ENCODE measurements at places on chromosomes 2 and 18.

DNA sequence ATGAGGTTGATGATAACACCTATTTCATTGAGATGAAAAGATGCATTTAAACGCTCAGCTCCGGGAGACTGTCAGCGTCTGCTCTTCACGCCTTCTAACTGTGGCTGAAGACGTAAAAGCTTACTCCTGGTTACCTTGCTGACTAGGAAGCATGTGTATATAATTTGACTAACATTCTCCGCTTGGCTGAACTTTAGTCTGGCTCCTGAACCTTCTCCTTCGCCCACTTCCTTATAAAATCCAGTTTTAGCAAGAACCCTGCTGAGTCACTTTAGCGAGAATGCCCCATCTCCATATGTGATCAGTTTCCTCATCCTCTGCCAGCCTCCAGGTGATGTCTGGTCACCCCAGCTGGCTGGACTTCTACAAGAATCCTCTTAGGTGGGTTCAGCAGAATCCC, 12.7 kb upstream of the CREG2 start:
- no peak for DNase-seq

GRCh38 chr18:31587529-31587928, 4.1 kb upstream of the TTR start:
- DNase-seq = no peak

DNA sequence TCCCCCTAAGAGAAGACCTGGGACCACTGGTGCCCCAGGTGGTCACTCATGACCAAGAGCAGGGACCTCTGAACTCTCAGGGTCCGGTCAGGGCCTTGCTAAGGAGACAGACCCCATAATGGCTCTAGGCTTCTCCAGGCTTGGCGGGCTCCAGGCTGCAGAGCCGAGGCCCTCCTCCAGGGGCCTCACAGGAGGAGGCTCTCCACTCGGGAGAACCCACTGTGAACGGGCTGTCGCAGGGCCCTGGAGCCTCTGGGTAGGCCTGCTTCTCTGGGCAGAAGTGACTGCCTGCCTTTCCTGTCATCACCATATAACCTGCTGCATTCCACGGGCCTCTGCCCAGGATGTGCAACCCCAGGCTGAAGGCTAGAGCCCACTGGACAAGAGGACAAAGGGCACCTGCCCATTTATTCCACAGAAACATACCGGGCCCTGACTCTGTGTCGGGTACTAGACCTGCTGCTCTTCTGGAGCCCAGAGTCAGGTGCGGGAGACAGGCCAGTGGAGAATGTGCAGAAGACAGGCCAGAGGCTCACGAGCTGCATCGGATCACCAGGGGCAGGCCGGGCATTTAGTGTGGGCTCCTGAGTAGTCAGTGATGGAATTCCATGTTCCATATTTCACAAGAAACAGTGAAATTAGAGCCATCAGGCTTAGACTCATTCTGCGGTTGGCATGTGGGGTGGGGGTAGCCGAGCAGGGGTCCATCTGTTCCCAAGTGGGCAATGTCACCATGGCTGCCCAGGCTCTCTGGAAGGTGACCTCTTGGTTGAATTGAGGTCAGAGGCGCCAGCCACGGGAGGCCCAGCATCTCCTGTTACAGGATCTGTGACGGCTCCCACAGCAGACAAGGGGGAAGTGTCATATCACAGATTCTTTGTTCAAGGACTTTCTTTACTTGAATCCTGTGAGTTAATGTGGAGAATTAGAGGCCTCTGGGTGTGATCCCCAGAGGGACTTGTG, 220.8 kb downstream of the SH3RF3 start:
- no peak for DNase-seq

- no peak for DNase-seq
These were observed 2.7 kb downstream of the TNP1 start for GRCh38 chr2:216857131-216857550.

DNA sequence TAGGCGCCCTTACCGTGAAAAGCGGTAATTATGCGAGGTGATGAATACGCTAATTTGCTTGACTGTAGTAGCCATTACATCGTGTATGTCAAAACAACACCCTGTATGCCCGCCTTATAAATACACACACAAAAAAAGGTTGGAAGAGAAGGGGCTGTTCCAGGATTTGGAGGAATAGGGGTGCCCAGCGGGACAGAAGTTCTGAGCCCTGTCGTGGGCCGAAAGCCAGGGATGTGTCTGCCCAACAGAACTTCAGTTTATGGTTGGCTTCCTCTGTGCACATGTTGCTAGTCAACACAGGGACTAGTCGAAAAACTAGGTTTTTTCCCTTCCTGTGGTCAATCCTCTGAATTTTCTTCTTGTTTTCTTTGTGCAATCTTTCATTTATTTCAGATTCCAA, 182.5 kb downstream of the ACKR3 start:
- DNase-seq = no peak

DNA sequence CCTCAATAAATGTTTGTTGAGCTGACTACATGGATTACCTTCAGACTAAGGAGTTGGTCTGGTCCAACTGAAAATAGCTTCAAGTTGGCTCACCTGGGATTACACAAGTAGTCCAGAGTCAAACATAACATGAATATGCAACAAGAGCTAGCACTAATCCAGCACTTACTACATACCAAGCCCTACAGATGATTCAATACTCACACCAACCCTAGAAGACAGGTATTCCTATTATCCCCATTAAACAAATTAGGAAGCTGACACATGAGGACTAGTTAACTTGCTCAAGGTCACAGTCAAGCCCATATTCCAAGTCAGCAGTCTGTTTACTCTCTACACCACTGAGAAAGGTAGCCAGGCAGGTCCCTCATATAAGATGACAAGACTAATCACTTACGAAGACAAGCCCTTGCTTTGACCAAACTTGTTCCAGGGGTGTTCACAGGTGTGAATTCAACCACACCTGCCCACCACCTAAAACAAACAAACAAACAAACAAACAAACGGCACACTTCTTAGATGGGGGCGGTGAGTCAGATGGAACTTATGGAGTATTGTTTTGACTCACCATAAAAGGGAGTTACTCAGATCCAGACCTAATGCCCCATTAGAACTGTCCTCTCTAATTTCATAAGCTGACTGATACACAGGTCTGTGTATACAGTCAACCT, 29.1 kb downstream of the TMEM131 start:
- no peak for DNase-seq

DNA sequence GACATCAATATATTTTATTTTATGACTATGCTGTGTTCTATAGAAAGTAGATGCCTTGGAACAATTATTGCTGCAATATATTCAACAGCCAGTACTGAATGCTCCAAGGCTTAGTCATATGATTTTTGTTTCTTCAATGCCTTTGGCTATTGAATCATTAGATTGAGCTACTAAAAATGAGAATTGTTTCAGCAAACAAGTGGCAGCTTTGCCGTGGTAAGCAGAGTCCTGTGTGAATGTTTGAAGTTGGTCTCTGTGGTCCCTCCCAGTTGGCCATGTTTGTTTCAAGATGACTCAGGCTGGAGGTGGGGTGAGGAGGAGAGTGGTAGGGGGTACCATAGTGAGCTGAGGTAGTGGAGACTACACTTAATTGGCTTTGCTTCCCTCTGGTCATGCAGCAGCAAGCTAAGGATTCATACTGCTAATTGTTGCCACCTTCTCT, 198.6 kb upstream of the EPAS1 start:
- DNase-seq = no peak

- DNase-seq = peak; percentile 34
These were observed at the start of gene SGPP2 for GRCh38 chr2:222424276-222424728. Gene SGPP2, plus strand, starts transcription at chr2:222424543. Its CDS starts 60 bp downstream, at chr2:222424603.

GRCh38 chr2:49959961-49960553, 805.7 kb upstream of the FSHR start:
- no peak for DNase-seq

DNA sequence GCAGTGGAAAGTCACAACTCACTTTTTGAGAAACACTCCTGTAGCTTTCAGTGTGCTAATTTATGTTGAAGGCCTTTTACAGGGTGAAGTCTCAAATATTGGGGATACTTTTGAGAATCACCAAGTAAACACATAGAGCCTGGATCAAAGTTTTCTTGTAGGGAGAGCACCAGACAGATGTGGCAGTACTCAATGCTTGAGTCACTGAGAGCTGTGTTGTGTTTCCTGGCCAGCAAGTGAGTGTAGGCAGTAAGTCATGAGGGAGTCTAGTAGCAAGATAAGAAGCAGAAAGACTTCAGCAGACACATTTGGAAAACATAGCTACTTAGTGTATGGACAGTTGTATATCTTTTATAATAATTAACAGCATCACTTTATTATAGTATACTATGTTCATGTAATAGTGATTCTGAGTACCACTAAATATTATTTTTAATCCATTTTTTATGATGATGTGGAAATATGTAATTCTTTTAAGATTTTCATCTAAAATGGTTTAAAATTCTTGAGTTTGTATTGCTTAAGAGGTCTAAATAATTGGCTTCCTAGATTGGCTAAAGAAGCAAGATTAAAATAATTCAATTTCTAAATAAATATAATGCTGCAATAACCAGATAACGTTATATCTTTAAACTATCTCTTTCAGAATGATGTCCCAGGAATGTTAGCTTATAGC, 12.8 kb downstream of the PSMD1 start:
- DNase-seq = no peak

DNA sequence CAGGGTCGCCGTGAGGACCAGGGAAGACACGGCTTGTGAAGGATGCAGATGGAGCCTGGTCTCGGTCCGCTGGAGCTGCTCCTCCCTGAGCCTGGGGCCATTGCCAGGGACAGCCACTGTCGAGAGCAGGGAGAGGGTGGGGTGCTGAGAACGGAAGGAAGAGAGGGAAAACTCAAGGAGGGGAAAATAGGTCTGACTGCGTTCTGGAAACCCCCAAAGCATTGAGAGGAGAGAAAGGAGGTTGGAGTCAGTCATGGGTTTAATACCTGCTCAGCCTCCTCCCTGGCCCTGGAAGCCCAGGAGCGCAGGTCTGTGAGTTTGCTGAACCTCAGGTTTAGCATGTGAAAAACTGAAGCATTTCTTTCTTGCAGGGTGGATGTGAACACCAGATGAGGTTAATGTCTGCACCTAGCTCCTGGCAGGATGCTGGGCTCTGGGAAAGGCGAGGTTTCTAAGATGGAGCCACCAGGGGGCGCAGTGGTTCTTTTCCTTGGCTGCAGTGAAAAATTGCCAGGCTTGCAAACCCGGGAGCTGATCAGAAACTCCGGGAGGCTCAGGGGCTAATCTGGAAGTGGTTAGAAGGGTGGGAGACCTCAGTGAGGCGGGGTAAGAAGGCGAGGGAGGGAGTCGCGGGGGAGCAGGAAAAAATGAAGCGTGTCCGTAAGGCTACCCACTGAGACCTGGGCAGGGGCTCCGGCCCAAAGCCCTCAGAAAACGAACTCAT, 33.6 kb upstream of the RNF149 start:
- DNase-seq = peak; percentile 46

DNA sequence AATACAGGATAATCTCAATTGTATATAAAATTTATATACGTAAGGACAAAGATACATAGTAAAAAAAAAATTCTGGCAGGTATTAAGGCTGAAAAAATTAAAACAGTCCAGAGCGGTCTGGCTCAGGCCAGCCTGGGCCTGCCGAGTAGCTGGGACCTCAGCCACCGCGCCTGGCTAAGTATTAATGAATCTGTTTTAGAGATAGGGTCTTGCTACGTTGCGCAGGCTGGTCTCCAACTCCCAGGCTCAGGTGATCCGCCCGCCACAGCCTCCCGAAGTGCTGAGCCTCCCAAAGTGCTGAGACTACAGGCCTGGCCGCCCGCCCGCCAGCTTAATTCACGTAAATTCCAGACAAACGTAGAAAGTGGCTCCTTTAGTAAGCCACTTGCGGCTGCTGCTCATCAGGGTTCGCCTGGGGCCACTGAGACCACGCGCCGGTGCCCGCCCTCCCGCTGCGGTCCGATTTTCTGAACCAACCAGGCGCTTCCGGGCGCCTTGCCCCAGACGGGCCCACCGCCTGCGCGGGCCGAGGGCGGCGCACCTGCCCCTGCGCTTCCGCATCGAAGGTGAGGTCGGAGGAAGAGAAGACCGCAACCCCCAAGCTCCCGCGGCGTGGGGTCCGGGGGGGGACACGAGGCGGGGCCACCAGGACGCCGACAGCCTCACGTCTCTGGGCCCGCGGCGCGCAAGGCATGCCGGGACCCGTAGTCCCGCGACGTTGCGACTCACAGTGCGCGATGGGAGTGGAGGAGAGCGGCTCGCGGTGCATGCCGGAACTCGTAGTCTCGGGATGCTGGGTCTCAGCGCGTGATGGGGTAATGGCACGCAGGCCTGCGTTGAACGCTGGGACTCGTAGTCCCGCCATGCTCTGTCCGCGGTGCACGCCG, 695 bp upstream of the CTDP1 start:
- peak; percentile 98 for DNase-seq

GRCh38 chr2:240840435-240841060, 20.5 kb upstream of the KIF1A start:
- DNase-seq = no peak

- no peak for DNase-seq
These were observed 197.4 kb downstream of the MREG start for GRCh38 chr2:215815960-215816359.

DNA sequence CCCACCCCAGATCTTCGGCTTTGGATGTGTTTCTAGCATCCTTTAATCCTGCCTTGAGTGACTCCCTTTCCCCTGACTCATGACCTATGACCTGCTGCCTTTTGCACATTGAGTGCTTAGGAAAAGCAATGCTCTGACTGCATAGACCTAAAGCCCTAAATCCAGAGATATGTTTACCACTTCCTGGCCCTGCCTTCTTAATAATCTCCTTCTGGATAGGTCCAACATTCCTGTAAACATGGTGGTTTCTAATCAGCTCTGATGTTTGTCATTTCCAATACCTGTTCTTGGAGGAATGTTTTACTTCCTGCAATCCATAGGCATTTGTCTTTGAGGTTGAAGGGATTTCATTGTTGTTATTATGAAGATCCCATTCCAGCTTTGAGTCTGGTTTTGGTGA, 2.3 kb downstream of the SLC3A1 start:
- no peak for DNase-seq

DNA sequence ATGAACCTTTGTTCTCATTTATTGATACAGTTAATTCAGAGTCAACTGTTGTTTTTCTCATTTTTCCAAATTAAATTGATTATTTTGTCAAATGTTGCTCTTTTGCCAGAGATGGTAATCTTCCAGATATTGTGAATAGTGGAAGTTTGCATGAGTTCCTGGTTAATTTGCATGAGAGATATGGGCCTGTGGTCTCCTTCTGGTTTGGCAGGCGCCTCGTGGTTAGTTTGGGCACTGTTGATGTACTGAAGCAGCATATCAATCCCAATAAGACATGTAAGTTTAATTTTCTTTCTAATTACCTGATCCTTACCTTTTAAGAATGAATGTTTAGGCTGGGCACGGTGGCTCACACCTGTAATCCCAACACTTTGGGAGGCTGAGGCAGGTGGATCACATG, 7.8 kb downstream of the CYP20A1 start:
- no peak for DNase-seq

- no peak for DNase-seq
These were observed 753.6 kb upstream of the GCFC2 start for GRCh38 chr2:76464310-76464709.
